ENCODE measurements at places on chromosomes 2 and 18.

GRCh38 chr2:170307555-170308351 lies 129.8 kb downstream of the MYO3B start:
- DNase-seq = no peak

- no peak for DNase-seq
These were observed 9.7 kb downstream of the FMNL2 start for GRCh38 chr2:152344579-152345195.

GRCh38 chr18:32776561-32776960 lies 3.7 kb upstream of the KLHL14 start:
- DNase-seq = no peak

- no peak for DNase-seq
These were observed 148.8 kb downstream of the HRH4 start for GRCh38 chr18:24609254-24609653.

DNA sequence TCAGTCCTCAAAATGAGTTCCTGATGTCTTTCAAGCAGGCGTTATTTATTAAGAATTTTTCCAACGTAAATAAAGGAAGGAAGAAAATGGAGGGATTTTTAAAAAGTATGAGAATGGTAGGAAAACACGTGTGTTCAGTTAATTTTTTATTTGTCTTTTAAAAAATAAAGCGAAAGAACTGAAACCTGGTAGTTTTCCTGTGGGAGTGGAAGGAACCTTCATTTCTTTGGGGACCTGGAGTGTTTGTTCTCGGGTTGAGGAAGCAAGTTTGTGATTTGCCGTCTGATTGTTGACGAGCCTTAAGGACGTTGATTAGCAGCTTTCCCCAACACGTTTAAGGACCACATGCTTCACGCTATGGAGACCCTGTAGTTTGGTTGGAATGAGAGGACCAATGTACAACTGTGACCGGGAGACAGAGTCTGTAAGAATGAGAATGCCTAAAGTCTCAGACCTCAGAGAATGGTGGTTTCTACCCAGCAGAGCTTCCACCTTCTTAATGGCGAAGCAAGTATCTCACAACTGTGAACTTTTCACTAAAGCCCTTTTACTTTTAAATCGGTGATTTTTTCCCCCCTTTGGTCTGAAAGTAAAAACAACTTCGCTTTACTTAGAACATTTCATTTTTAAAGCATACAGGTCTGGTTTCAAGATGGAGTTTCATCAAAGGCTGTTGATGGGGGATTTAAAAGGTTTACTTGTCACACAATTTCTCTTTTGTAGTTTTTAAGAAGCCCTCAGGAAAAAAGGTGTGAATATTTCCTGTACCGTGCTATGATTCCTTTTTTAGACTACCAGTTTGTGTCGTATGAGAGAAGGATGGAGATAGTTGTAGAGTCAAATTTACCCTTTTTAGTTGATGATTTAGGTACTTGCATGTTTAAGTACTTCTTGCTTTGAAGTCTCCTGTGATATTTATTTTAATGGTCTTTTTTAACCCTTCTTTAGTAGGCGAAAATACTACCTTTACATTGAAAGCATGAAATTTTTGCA lies 1.4 kb downstream of the TTC39C start:
- no peak for DNase-seq

DNA sequence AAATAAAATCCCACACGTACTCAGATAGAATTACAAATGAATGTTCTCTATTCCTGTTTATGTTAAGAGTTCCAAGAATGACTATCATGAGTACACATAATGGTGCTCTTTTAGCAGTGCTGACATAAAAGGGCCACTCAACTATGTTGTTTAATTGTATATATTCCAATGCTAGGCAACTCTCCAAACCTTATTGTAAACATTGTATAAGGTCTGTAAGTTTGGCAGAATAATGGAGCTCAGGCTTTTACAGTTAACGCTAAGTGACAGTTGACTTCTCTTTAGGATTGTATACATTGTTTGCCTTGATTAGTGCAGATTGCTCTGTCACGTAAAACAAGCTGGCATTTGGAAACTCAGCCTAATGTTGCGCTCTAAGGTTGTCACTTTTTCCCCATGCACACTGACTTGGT lies 20.8 kb downstream of the RBMS1 start:
- DNase-seq = no peak
